ENCODE measurements at places on chromosomes 11 and 22. TPM values are rescaled to one million over a fixed set of nuclear protein-coding genes. Genes with fewer than 3 reads are reported as not detected.

DNA sequence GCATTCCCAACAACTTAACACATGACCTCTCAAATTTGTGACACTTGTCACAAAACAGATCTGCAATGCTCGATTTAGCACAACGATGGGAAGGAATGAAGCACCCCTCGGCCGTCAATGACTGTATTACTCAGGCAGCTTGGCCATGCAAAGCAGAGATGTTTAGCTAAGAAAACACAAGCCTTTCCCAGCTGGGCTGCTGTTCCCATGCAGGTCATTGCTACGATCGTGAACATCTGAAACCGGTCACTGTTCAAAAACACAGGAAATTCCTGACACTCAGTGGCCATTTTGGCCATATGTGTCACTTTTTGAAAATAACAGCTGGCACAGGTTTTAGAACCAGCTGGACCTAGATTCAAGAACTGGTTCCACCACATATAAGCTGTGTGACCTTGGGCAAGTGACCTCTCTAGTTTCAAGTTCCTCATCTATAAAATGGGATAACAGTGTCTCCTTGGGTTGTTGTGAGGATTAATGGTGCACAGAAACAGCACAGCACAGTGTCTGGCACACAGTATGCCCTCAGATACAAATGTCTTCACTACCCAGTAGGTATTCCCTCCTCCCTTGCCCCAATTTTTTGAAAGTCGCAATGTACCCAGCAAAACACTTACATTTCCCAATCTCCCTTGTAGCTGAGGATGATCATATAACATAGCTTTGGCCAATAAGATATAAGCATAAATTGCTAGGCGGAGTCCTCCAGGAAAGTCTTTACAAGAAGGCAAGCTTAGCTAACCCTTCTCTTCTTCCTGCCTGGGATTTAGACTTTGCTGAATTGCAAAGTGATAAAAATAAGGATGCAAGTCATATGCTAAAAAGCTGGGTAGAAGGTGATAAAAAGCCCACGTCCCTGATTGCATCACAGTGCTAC lies 93.1 kb downstream of the C11orf58 start:
- DNase-seq, result no peak
- peaks cover 5% of the 10 kb centered on the region for H3K36me3 ChIP-seq
- H3K4me3 ChIP-seq, result no peak overlapping the region

DNA sequence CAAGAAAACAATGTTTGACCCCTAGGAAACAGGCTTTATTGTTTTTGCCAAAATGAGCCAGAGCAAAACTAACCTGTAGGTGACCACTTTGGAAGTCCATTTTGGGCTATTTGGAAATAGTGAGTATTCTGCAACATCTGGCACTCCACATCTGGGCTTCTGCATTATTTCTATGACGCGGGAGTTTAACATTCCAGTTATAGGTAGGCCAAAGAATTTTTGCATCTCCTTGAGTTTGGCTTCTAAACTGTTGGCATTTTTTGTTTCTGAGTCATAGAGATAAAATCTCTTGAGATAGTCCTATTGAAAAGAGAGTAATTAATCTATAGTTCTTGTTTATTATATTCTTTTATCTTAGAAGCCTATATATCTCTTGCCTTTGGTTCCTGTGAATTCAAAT lies 2.9 kb downstream of the MMP7 start:
- H3K27me3 ChIP-seq, result no peaks in the 10 kb centered on the region
- no peak for DNase-seq
- H3K36me3 ChIP-seq, result no peaks in the 10 kb centered on the region
- no peak overlapping the region for H3K4me3 ChIP-seq

DNA sequence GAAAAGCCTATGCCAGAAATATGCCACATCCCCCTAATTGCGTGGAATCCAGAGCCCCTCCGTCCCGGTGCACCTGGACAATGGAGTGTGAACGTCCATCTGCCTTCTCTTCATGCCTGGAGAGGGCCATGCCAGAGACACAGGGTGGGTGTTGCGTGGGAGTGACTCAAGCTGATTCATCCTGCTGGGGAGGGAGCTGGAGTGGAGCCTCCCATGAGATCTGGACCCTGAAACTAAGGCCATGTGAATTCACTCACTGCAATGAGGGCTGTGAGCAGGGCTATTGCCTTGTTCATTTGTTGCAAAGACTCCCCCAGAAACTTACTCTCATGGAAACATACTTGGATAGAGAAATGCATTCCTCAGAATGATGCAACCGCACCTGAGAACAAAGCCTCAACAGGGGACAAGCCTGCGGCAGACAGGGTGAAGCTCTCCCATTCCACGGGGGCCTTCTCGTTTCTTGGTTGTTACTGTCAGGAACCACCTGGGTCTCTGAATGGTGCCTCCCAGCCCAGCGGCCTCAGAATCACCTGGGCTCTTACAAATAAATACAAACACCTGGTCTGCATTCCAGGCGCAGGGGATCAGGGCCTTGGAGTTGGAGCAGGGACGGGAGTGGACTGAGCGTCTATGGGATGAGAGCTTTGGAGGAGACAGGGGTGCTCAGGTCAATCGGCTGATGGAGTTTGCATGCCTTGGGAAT lies 1031.2 kb downstream of the BRD1 start:
- peak; percentile 85 for DNase-seq
- no peak overlapping the region for H3K27ac ChIP-seq
- H3K36me3 ChIP-seq, result no peaks in the 10 kb centered on the region
- peaks cover 6% of the 10 kb centered on the region for H3K4me1 ChIP-seq
- no peak overlapping the region for H3K4me3 ChIP-seq

DNA sequence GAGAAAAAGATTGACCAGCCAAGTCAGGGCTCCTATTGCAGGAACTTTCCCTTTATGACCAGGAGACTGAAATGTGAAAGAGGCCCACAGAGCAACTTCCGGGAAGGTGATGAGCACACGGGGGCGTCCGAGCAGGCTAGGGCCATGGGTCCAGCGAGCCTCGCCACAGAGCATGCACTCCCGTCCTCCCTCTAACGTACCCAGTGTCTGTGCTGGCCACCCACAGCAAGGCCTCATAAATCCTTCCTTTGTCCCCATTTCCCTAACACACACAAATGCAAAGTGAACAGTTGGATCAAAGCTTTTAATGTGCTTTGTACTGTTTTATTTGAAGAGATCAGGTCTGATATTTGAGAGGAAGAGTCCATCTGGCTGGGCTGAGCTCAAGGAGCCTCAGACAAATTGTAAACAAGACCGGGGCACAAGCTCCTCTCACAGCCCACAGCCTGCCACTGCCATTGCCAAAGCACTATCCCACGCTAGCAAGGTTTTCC lies 44.3 kb downstream of the BLID start:
- H3K27ac ChIP-seq, result peak overlapping the region; percentile 62
- no peak for DNase-seq
- no peaks in the 10 kb centered on the region for H3K36me3 ChIP-seq
- no peak overlapping the region for H3K4me3 ChIP-seq
- H3K4me1 ChIP-seq, result no peaks in the 10 kb centered on the region
- no peaks in the 10 kb centered on the region for H3K27me3 ChIP-seq

DNA sequence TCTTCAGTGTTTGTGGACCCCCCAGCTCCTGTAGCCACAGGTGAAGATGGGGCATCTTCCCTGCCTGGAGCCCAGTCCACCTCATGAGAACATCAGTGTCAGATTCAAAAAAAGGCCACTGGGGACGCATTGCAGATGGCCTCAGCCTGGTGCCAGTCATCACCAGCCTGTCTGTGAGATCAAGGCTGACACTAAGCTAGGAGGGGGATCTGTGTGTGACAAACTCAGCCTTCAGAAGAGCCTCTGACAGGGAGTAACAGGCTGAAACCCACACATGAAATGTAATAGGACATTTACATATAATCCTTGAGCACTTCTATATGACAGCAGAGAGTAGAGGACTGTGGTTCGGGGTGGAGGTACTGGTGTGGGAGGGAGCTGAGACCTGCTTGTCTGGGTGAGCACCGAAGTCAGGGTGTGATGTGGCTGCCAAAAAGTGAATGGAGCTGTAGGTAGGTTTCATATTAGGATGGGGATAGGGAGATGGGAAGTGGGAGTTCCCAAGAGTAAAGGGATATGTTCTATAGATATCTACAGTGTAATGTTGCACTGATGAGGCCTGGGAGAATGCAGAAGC lies 20.5 kb upstream of the CCDC134 start:
- H3K36me3 ChIP-seq, result no peaks in the 10 kb centered on the region
- H3K4me1 ChIP-seq, result no peaks in the 10 kb centered on the region
- H3K27me3 ChIP-seq, result peaks cover 51% of the 10 kb centered on the region
- no peak overlapping the region for H3K4me3 ChIP-seq

GRCh38 chr11:106105986-106106385 lies 28.5 kb downstream of the AASDHPPT start:
- H3K4me3 ChIP-seq, result no peak overlapping the region
- H3K4me1 ChIP-seq, result no peaks in the 10 kb centered on the region
- H3K27me3 ChIP-seq, result no peaks in the 10 kb centered on the region
- H3K36me3 ChIP-seq, result no peaks in the 10 kb centered on the region
- H3K27ac ChIP-seq, result no peak overlapping the region

- no peak for DNase-seq
- H3K4me3 ChIP-seq, result no peak overlapping the region
- H3K36me3 ChIP-seq, result no peaks in the 10 kb centered on the region
- no peaks in the 10 kb centered on the region for H3K4me1 ChIP-seq
- no peaks in the 10 kb centered on the region for H3K27me3 ChIP-seq
- H3K27ac ChIP-seq, result no peak overlapping the region
Measured at GRCh38 chr22:47203554-47203991, 441.1 kb downstream of the TBC1D22A start.

CNIH2 gene
- 3.5 TPM for total RNA-seq

DNA sequence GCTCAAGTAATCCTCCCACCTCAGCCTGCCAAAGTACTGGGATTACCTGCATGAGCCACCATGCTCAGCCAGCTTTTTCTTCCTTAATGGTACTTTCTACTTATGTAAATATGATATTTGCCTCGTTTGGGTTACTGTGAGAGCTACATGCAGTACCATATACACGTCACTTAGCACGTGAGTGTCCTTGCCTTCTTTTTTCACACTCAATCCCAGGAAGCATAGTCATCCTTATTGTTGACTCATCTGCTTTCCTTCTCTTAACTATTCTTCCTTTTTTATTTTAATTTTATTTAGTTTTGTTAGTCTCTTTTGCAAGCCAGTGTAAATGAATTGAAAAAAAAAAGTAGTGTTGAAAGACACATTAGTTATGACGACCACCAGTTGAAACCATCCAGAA lies 205.9 kb downstream of the HIPK3 start:
- DNase-seq, result no peak
- no peak overlapping the region for H3K27ac ChIP-seq
- H3K4me1 ChIP-seq, result no peaks in the 10 kb centered on the region
- H3K4me3 ChIP-seq, result no peak overlapping the region

DNA sequence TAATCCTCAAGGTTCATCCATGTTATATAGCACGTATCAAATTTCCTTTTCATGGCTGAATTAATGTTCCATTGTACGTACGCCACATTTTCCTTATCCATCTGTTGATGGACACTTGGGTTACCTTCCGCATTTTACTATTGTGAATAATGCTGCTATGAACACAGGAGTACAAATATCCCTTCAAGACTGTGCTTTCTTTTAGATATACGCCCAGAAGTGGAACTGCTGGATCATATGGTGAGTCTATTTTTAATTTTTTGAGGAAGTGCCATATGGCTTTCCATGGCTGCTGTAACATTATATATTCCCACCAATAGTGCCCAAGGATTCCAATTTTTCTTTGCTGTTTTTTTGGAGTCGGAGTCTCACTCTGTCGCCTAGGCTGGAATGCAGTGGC lies 6.0 kb downstream of the MRPL40 start:
- no peak overlapping the region for H3K4me3 ChIP-seq
- H3K27ac ChIP-seq, result no peak overlapping the region
- no peak for DNase-seq

GRCh38 chr11:95119361-95120060 lies 29.9 kb downstream of the ENDOD1 start:
- H3K27me3 ChIP-seq, result no peaks in the 10 kb centered on the region
- no peak overlapping the region for H3K4me3 ChIP-seq
- no peaks in the 10 kb centered on the region for H3K4me1 ChIP-seq
- no peaks in the 10 kb centered on the region for H3K36me3 ChIP-seq

DNA sequence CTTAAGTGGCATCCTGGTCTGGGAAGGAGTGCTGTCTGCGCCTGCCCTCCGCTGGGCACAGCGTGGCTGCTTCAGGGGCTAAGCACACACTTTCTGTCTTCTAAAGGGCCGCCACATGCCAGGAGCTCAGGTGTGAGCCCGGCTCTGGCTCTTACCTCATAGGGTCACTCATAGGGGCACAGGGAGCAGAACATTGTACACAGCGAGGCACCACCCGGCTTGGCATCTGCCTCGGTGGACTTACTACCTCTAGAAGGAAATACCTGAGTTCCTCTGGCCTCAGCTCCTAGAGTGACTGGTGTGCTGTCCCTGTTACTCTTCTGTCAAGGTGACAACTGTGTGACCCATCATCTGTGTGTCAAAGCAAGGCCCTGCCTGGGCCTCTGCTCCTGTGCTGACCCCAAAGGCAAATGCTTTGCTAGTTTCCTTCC lies 13.4 kb downstream of the NEAT1 start:
- peaks cover 56% of the 10 kb centered on the region for H3K36me3 ChIP-seq
- no peaks in the 10 kb centered on the region for H3K27me3 ChIP-seq
- no peak overlapping the region for H3K4me3 ChIP-seq
- H3K4me1 ChIP-seq, result no peaks in the 10 kb centered on the region

- H3K4me3 ChIP-seq, result no peak overlapping the region
- no peak overlapping the region for H3K27ac ChIP-seq
- no peak for DNase-seq
- no peaks in the 10 kb centered on the region for H3K4me1 ChIP-seq
- no peaks in the 10 kb centered on the region for H3K27me3 ChIP-seq
Measured at GRCh38 chr11:83124636-83125424, 32.1 kb upstream of the PCF11 start.

DNA sequence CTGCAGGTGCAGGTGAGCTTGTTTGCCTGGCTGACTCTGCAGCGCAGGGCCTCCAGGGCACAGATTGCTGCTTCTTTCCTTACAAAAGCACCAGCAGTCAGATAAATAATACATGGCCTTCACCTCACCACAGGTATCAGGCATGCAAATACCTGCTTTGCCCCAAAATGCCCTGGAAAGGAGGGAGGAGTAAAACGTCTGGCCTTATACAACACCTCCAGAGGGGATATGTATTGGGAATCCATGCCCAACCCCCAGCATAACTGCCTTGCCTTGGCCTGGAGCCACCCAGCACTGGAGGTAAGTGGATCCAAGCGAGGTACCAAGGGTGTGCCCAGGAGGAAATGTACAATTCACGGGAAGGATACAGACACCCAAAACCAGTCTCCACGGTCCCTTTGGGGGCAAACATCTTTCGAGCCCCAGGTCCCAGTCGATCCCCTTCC lies 860 bp downstream of the TMEM184B start:
- no peak overlapping the region for H3K27ac ChIP-seq
- H3K4me3 ChIP-seq, result peak overlapping the region; percentile 88
- H3K4me1 ChIP-seq, result peaks cover 3% of the 10 kb centered on the region
- H3K36me3 ChIP-seq, result peaks cover 5% of the 10 kb centered on the region
- H3K27me3 ChIP-seq, result no peaks in the 10 kb centered on the region
- peak; percentile 76 for DNase-seq

Measured in endodermal cell (in vitro differentiated cells).